ENCODE measurements at places on chromosomes 7 and 10.
A peak's percentile ranks its signal among the peaks of the same experiment; 100 is the strongest.

DNA sequence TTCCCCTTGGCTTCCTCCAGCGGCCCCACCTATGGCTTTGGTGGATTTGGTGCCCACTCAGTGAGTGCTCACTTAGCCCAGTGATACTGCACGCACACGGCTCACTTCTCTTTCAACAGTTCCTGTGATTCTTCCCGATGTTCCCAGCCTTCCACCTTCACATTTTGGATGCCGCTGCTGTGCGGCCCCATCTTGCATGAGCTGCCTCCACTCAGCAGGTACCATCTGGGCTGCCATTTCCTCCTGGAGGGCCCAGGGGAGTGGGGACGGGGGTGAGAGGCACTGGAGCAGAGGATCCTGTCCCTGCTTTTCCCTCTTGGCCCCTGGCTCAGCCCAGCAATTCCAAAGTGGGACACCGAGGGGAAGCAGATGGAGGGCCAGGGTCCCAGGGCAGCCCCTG is 323.3 kb upstream of the ZNF32 start:
- DNase-seq = no peak

GRCh38 chr10:52486840-52487611 is 172.9 kb downstream of the DKK1 start:
- DNase-seq = no peak

- no peak for DNase-seq
Observed at GRCh38 chr7:92634205-92634604, 44.0 kb upstream of the FAM133B start.

DNA sequence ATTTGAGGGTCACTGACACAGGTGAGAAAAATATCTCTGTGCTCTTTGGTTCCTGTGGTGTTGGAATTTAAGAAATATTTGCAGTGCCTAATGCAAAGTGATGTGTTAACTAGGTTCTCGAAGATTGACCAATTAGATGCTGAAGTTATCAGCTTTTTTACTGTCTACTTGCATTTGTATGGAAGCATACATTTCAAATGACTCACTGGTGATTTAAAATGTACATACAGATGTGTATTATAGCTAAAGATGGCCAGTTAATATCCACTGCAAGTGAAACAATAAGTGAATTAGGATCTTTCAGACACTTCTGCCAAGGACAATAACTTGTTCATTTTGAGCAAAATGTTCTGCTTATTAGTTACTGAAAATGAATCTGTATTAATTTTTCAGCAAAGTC is 205.0 kb downstream of the FANK1 start:
- DNase-seq = no peak

- DNase-seq = no peak
Observed at GRCh38 chr7:77362905-77363304, 53.2 kb downstream of the GSAP start.

DNA sequence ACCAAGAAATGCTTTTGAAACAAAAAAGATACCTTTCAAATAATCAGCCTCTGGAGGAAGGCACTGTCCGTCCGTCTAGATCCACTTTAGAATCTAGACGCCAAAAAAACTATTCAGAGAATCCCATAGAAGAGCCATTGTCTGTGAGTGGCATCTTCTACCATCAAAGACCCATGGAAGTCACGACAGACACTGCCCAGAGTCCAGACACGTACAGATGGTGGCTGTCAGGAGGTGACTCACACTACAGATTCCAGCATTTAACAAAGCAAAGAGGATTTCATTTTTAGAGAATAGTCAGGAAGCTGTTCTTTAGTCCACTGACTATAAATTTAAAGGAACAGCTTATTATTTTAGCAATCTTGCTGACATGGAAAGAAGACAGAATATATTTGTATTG is 11.7 kb downstream of the C1QL3 start:
- DNase-seq = peak; percentile 30

DNA sequence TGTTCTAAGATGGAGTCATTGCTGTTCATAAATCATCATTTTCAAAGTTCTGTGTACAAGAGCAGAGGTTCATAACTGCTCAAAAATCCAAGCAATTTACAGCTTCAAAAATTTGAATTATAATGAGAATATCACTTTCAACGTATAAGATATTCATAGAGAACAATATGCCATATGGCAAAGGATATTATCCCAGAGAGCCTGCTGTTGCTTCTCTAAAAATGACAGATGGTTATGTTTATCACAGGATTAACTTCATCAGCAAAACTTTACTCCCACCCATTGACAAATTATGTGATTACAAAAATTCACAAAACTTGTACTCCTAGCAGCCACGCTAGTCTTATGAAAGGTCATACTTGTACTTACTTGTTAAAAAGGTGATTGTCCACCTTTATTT is 105.1 kb downstream of the PIP4K2A start:
- no peak for DNase-seq

DNA sequence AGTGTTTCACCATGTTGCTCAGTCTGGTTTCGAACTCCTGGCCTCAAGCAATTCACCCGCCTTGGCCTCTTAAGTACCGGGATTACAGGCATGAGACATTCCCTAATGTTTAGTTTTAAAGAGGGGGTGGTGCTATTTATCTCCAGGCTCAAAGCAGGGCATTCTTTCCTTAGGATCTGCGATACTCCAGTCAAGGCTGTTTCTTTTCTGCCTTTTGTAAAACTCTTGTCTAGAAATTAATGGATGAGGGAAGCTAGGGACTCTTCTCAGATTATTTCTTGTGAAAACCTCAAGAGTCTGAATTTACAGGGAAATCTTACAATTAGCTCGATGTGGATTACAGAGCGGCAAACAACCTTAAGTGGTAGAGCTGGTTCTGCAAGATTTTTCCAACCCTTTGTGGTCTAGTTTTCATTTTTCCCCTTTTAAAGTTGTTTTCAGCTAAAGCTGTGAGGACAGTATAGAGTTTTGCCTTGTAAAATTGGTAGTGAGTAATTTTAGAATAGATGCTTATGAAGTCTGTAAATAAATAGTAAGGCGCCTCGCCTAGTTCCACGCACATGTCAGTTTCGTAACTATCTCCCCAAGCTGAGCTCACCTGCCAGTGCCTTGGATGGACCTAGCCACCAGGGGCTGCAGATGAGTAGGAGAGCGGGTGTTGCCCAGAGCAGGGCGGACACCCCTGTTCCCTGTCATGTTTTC is 53.1 kb downstream of the CUX1 start:
- DNase-seq = no peak

DNA sequence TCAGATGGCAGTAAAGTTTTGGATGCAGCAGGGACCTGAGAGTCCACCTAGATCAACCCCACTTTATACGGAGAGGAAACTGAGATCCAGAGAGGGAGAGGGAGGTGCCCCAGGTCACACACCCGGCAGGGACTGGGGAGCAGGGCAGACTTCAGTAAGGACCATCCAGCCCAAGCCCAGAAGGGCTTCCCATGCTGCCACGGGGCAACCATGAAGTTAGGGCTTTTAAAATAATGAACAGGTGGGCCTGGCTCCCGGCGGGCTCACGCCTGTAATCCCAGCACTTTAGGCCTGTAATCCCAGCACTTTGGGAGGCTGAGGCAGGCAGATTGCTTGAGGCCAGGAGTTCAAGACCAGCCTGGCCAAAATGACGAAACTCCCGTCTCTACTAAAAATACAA is 98.5 kb downstream of the HIP1 start:
- DNase-seq = peak; percentile 76

DNA sequence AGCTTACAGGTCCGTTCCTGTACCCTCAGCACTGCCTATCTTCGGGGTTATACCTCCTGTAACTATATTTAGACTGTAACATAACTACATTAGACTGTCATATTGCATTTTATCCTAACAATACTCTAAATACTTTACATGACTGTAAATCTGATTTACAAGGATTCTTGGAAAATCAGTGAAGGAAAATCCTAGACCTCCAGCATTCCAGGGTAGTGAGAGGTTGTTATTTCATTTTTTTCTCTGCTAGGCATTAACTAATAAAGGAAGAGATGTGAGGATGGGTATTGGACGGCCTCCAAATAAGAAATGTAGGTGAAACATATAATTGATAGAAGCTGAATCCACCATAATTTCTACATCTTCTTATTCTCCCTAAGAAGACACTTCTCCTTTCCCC is 569.4 kb downstream of the CALN1 start:
- DNase-seq = no peak
